ENCODE measurements at places on chromosomes 1 and 21.

- no peak for DNase-seq
Measured at GRCh38 chr1:59004755-59005154, 220.9 kb upstream of the JUN start.

- no peak for DNase-seq
Measured at GRCh38 chr1:7296968-7297367, 474.1 kb upstream of the VAMP3 start.

- no peak for DNase-seq
Measured at GRCh38 chr1:21668951-21669257, 253 bp downstream of the RAP1GAP start.

DNA sequence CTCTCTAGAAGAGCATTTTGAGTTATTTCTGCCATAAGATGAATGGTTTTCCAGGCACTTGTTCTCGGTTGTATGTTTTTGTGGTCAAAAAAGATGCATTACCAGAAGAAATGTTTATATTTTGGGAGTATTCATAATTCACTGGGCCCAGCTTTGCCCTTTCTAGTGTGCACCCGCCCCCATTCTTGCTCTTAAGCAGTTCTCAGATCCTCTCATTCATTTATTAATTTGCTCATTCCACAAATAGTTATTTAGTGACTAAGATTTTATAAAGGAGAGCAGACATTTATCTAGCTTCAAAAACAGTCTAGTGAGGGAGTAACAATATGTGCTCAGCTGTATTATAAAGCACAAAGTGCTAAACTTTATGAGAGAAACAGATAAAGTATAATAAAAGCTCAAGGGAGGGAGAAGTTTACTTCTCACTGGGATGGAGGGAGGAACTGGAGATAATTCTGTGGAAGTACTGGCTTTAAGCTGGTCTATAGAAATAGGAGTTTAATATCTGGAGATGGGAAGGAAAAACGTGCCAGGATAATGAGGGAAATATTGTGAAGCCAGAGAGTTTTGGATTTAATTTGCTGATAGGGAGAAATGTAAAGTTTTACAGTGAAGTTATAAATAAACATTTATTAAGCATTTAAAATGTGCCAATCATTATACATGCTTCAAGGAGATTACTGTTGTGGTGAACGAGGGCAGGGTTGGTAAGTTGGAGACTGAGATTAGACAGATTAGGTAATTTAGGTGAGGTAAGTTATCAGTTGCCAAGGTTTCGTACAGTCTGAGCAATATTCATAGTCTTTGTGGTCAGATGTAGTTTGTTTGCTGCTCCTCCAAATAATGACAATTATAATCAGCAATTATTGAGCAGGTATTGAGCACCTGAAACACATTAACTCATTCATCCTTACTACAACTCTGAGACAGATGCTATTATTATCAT lies 9.1 kb upstream of the MACF1 start:
- no peak for DNase-seq

DNA sequence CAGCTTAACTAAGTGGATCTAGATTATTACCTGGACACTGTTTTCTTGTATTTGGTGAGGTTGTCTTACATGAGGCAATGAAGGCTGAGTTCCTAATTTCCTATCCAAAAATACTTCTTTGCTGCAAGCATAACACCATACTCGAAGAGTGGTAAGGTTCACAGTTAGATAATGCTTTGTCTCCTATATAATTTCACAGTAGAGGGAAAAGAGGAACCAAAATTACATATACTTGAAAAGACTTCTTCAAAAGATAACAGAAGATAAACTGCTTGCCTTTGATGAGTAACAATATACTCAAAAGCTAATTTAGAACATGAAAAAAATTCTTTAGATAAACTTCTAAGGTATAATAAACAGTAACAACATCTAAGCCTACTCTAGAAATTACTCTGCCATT lies 20.4 kb downstream of the USP33 start:
- no peak for DNase-seq

DNA sequence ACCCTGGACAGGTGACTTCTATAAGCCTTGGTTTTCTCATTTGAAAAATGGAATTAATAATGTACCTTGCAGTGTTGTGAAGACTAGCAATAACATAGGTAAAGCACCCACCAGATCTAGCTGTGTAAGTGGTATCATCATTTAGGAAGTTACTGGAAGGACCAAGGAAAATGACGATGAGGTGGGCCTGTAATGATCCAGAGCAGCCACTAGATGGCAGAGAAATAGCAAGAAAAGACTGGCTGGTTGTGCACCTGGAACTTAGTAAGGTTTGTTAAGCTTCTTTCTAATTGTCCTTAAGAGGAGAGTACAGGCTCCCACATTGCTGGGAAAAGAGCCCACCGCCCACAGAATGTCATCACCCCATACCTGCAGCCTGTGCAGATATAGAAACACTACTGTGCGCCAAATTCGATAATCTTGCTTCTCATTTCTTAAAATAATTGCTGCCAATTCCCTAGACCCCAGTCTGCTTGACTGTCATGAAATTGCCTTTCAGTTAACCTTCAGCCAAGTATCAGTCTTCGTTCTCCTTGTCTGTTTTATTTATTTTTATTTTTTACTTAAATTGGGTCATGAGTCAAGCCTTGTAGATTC lies 37.2 kb downstream of the WNT4 start:
- no peak for DNase-seq

- no peak for DNase-seq
Measured at GRCh38 chr1:163703794-163704193, 382.0 kb downstream of the NUF2 start.

DNA sequence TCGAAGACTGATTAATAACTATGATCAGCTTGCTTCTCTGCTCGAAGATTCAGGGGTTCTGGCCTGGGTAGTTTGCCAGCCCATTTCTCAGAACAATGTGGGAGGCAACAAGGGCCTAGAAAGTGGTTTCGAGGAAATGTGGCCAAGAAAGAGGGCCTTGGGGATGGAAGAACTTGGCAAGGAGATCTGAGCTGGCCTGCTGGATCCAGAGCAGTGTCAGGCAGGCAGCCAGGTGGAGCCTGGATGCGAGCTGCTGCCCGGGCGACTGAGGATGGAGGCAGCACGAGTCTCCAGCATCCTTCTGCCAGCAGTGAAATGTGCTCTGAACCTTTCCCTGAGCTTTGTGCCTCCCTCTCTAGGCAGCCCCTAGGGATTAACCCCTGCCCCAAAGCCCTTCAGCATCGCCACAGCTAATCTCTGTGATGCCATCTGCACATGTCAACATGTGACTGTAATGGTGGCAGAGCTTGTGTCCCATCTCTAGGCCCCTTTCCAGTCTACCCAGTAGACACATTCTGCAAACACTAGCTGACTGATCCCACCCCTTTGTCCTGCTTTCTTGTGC lies 61.0 kb upstream of the NEK2 start:
- no peak for DNase-seq

- DNase-seq = no peak
Measured at GRCh38 chr1:151574575-151575529, 34.7 kb downstream of the TUFT1 start.

DNA sequence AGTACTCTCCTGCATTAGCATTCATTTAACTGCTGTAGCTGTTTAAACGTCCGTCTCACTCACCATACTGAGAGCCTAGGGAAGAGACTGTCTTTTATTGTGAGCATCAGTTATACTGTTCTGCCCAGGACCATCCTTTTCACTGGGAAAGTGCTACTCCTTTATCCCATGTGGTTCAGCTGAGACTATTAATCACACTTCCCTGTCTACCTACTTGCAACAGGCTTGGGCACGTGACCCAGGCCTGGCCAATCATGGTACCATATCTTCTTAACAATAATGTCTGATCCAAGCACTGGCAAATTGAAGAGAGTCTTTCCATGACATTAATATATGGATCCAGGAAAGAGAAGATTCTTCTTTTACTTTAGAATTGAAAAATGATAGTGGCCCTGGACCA lies 108.1 kb downstream of the TM2D1 start:
- DNase-seq = no peak

DNA sequence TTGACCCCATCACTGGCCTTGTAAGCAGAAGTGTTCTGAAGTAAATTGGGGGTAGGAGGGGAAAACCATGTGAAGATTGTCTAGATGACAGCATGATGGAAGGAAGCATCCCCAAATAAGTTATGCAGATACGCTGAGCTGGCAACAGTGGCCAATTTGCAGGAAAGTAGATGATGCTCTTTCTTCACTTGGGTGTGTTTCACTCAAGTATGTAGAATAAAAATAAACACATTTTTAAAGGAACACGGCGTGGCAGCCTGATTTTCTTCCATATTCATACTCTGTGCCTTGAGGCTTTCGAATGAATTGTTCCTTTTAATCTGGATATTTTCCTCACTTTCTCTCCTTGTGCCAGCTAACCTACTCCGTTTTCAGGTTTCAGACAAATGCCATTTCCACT lies 295.5 kb upstream of the DPYD start:
- no peak for DNase-seq

DNA sequence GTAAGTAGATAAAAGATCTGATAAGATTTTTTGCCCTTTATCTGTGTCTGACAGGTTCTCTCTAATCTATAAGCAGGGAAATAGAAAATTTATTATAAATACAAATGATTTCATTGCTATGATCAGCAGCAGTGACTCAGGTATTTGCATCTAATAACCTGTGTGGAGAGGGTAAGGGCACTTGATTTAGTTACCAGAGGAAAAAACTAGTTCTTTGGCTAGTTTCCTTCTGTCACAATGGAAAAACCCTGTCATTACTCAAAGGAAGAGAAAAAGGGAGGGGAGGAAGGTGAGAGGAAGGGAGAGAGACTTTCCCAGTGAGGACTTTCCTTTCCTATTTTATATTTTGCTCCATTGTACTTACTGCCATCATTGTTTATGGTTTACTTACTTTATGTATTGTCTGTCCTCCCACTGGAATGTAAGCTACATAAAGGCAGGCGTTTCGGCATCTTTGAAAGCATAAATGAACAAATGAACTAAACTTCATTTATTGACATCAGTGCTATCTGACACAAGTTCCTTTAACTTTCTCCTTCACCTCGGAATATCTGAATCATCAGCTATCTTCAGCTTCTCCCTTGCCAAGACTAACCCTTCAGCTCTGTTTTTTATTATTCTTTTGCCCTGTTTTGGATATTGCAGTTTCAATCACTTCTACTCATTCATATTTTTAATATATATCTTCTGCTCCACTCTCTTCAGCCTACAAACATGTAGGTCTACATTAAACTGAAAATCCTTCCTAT lies 34.9 kb downstream of the WDR3 start:
- DNase-seq = no peak

DNA sequence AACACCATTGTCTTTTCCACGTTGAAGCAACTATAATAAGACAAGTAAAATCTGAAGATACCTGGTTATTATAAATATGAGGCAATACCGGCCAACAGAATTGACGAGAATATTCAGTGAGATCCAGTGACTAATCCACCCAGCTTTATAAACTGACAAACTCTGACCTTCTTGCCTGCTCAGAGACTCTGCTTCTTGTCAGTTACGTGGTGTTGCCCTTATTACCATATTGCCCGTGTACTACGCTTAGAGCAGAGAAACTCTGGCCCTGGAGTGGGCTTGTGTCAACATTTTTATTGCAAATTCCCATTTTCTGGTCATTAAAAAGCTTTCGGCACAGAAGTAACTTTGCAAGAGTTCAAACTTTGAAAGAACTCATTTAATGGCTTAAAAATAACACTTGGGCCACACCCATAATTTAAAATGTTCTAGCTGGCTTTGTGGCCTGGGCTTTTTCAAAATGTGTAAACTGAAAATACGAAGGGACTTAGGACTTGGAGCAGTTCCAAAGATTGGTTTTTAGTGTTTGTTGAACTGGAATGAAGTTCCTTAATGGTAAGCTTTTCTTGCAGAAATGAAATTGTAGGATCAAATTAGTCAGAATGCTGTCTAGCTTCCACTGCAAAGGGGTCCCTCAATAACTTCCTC lies 266.2 kb downstream of the LMO4 start:
- DNase-seq = no peak

- no peak for DNase-seq
Measured at GRCh38 chr1:54794451-54795355, 6.4 kb downstream of the TTC22 start.

DNA sequence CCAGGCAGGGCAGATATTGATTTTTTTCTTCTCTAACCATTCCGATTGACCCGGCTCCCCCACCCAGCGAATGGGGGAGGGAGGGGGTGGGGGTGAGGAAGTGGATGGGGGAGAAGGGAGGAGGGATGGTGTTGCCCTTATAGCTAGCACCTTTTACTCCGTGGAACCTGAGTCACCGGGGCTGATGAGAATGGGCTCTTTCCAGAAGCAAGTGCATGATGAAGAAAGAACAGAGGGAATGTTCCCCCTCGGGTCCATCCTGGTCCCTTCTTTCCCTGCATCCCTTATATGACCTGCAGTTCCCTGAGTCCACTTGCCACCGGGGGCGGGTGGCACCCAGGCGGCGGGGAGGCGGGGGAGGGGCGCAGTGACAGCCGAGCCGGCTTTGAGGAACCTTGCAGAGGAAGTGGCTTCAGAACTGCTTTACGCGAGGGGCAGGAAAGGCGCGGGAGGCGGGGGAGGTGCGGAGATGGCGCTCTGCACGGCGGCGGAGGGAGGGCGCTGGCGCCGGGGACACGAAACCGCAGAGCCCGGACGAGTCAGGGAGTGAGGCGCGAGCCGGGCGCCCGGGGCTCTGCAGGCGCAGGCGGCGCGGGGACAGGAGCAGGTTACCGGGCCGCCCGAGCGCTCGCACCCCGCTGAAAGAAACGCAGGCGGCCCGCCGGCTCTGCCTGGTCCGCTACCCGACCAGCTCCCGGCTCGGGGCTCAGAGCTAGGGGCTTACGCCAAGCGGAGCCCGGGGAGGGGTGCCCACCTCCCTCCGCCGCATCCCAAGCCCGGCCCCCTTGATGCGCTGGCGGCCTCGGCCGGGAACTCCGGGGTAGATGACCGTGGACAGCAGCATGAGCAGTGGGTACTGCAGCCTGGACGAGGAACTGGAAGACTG lies 49.7 kb downstream of the RASSF5 start:
- peak; percentile 85 for DNase-seq

DNA sequence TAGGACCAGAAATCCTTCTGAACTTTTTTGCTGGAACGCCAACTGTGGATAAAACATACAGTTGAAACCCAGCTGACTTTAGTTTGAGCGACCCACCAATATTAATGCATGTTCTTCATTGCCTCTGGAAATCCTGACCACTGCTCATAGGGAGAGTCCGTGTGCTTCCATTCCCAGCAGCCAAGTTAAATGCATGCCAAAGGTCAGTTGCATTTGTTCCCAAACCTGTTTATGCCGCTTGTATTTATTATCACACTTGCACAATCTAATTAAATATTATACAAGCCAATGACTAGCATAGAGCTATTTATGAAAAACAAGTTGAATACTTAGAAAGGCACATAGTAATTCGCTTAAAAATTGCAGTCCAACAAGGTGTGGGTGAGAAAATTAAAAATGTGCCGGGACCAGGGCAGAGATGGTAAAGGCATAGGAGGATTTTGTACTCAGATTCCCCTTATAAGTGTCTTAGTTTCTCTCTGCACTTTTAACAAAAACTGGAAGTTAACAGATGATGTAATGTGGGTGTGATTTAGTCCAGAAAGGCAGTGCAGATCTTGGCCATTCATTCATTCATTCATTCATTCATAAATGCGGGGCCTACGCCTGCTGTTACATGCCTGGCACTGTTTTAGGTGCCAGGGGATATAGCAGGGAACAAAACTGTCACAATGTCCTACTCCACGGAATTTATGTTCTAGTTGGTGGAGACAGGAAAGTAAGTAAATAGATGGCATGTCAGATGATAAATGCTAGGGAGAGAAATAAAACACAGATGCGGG lies 99.7 kb downstream of the PRDM2 start:
- DNase-seq = no peak

Measured in psoas muscle (tissue), 8 donors.